Thoracic aorta (tissue), 2 donors: ENCODE measurements at places on chromosomes 11 and 22. TPM values are rescaled to one million over a fixed set of nuclear protein-coding genes. Genes with fewer than 3 reads are reported as not detected.

DNA sequence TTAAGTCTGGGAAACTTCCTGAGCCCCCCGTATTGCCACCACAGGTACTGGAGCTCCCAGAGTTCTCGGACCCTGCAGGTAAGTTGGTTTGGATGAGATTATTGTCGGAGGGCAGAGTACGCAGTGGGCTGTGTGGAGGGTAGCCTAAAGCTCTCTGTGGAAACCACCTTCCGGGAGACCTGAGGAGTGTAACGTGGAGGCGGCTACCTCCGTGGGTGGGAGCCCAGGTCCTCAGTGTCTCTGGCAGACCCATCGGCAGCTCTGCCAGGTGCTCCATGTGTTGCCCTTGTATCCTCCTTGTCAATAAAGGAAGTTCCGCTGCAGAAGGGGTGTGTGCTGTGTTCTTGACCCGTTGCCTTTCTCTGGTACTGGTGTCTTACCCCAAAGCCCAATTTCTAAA lies 61.4 kb downstream of the SYT13 start:
- DNase-seq, result no peak
- H3K4me1 ChIP-seq, result no peaks in the 10 kb centered on the region
- no peak overlapping the region for H3K4me3 ChIP-seq
- H3K36me3 ChIP-seq, result peaks cover 39% of the 10 kb centered on the region
- H3K27me3 ChIP-seq, result no peaks in the 10 kb centered on the region

DNA sequence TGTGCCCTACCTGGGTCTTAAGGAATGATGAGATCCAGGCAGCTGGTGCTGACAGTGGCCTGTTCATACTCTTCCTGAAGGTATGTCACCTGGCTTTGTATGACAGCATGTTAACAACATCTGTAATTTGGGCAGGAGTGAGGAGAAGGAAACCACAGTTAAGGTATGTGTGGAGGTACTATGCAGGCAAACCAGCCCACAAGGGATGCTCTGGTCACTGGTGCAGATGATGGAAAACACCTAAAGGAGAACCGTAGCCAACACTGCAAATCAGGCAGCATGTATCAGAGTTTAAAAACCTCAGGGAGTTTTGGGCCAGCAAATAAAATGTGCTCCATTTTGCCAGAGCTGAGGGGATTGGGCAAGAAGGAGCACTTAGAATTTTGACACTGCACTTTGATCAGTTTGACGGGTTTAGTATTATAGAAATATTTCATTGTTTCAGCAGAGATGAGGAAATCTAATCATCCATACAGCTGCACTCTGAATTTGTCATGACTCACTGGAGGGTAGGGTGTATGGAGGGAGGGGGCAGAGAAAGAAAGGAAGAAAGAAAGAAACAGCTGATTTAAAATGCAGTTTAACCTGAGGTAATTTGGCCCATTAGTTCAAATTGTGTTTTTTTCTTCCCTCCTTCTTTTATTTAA lies 260.9 kb downstream of the KIRREL3 start:
- H3K36me3 ChIP-seq, result no peaks in the 10 kb centered on the region
- H3K4me1 ChIP-seq, result no peaks in the 10 kb centered on the region
- no peak overlapping the region for H3K4me3 ChIP-seq
- H3K27me3 ChIP-seq, result no peaks in the 10 kb centered on the region
- H3K27ac ChIP-seq, result no peak overlapping the region

LSP1 gene
- 23.6 TPM for total RNA-seq

GRCh38 chr11:76310832-76311595 lies 69.9 kb downstream of the THAP12 start:
- no peaks in the 10 kb centered on the region for H3K27me3 ChIP-seq
- no peaks in the 10 kb centered on the region for H3K36me3 ChIP-seq
- H3K27ac ChIP-seq, result no peak overlapping the region
- no peaks in the 10 kb centered on the region for H3K4me1 ChIP-seq

FXYD6 gene
- total RNA-seq, result 17.5 TPM

C11orf52 gene
- total RNA-seq, result 4.7 TPM

DNA sequence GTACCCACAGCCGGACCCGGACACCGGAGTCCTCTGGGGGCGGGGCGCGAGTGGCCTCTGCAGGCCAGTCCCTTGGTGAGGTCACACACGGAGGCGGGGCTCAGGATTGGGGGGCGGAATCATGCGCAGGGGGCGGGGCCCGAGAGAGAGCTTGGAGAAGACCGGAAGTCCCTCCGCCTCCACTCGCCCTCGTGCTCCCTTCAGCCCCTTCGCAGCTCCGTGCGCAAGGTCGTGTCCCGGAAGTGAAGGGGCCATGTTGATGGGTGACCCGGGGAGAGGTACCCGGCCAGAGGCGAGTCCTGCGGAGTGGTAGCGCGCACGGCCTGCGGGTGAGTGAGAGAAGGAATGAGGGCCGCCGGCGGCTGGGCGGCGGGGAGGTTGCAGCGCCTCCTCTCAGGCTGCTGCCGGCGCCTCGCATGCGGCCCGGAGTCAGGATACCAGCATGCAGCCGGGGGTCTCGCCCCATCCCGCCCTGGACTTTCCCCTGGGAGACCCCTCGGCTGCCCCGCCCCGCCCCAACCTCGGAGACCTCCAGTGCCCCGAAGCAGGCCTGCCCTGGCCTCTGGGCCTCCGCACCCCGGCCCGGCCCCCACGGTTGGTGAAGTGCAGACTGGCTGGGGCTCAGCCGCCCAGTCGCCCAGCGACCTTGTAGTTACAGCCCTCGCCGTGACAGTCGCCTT lies at the start of gene MIEF1:
TSS of gene MIEF1 (plus strand) at position 182 of the 680 bp plus-strand sequence. CDS start 9,005 bp downstream, outside the sequence.
- H3K4me3 ChIP-seq, result peak within 1 kb of the TSS; percentile 75
- peaks cover 28% of the 10 kb centered on the region for H3K36me3 ChIP-seq
- H3K27me3 ChIP-seq, result no peaks in the 10 kb centered on the region

GRCh38 chr11:1503708-1504104 lies 17.1 kb upstream of the MOB2 start:
- H3K4me3 ChIP-seq, result no peak overlapping the region
- no peaks in the 10 kb centered on the region for H3K36me3 ChIP-seq
- H3K27me3 ChIP-seq, result no peaks in the 10 kb centered on the region
- no peak for DNase-seq
- peaks cover 76% of the 10 kb centered on the region for H3K4me1 ChIP-seq
- peak overlapping the region; percentile 38 for H3K27ac ChIP-seq

DNA sequence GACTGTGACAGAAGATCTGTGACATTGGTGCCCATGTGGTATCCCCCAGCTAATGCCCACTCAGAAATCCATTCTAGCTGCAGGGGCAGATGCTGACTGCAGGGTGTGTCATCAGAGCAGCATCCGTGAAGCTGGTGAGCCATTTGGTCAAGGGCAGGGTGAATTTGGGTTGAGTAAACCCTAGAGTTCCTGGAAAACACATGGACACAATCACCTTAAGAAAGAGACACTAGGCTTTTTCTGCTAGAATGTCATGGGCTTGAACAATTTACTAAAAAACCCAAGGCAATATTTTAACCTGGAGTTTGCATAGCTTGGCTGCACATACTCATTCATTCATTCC lies 100.0 kb downstream of the ADAMTS15 start:
- no peaks in the 10 kb centered on the region for H3K27me3 ChIP-seq
- no peak overlapping the region for H3K27ac ChIP-seq
- H3K4me3 ChIP-seq, result no peak overlapping the region
- no peak for DNase-seq

CYB5R2 gene
- 21.3 TPM for total RNA-seq

APLNR gene
- total RNA-seq, result 1.8 TPM

DNA sequence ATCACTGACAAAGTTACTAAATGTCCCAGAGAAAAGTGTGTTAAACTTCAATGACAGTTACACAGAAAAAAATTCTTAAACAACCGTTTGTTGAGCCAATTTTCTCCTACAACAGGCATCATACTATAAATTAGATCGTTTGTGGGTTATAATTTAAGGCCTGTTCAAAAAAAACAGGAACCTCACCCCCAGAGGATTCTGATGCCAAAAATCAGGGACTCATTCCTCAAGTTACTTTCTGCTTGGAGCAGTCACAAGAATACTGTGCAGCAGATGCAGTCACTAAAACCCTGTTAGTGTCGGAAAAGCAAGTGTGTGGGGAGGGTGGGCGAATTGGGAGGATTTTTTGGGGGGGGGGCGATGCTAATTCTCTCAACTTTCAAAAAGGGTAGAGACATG lies 657 bp downstream of the CWC15 start:
- H3K4me1 ChIP-seq, result peaks cover 9% of the 10 kb centered on the region
- DNase-seq, result no peak
- peaks cover 26% of the 10 kb centered on the region for H3K36me3 ChIP-seq
- H3K27ac ChIP-seq, result peak overlapping the region; percentile 37

- peaks cover 15% of the 10 kb centered on the region for H3K36me3 ChIP-seq
- no peak for DNase-seq
- no peaks in the 10 kb centered on the region for H3K4me1 ChIP-seq
These were observed 36.4 kb downstream of the PI4KA start for GRCh38 chr22:20822240-20822639.

DNA sequence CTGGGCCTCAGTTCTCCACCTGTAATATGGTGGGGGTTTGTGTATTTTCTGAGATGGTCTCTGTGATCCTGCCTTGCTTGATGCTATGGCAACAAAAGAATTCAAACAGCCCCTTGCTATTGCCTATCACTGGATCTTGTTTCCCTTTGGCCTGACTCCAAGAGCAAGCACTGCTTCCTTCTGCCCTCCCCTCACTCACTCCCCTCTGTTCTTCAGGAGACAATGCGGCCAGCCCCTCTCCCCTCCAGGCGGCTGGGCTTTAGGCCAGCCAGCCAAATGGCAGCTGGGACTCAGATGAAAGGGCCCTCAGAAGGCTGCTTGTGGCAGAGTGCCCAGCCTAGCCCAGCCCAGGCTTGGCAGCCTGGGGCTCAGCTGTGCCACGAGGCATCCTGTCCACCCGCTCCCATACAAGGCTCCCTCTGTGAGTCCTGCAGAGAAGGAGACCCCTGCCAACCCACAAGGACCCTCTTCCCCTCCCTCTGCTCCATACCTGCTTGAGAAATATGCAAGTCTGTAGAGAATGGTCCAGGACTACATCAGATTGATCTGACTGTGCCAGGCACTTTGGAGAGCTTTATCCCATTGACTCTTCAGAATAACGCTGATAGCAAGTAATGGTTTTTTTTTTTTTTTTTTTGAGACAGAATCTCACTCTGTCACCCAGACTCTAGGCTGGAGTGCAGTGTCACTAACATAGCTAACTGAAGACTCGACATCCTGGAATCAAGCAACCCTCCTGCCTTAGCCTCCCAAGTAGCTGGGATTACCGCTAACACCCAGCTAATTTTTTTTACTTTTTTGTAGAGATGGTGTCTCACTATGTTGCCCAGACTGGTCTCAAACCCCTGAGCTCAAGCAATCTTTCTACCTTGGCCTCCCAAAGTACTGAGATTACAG lies 7.6 kb upstream of the KCTD14 start:
- peaks cover 10% of the 10 kb centered on the region for H3K4me1 ChIP-seq
- H3K27me3 ChIP-seq, result no peaks in the 10 kb centered on the region
- H3K27ac ChIP-seq, result no peak overlapping the region
- H3K4me3 ChIP-seq, result no peak overlapping the region

E2F8 gene
- not detected for total RNA-seq

- H3K27me3 ChIP-seq, result no peaks in the 10 kb centered on the region
- H3K36me3 ChIP-seq, result no peaks in the 10 kb centered on the region
- no peak overlapping the region for H3K27ac ChIP-seq
- peaks cover 61% of the 10 kb centered on the region for H3K4me1 ChIP-seq
These were observed 16.9 kb downstream of the USP47 start for GRCh38 chr11:11858676-11859075.

MOGAT2 gene
- not detected for total RNA-seq

- H3K4me3 ChIP-seq, result no peak overlapping the region
- H3K27me3 ChIP-seq, result no peaks in the 10 kb centered on the region
- no peaks in the 10 kb centered on the region for H3K36me3 ChIP-seq
- H3K4me1 ChIP-seq, result peaks cover 4% of the 10 kb centered on the region
- H3K27ac ChIP-seq, result no peak overlapping the region
These were observed 4.4 kb downstream of the KCNJ11 start for GRCh38 chr11:17384002-17384511.

GRCh38 chr22:47215851-47216250 lies 453.4 kb downstream of the TBC1D22A start:
- no peak overlapping the region for H3K27ac ChIP-seq
- H3K4me1 ChIP-seq, result no peaks in the 10 kb centered on the region
- H3K27me3 ChIP-seq, result no peaks in the 10 kb centered on the region

KCNQ1OT1 gene
- 3.3 TPM for total RNA-seq

OR52H1 gene
- total RNA-seq, result 0.81 TPM

DNA sequence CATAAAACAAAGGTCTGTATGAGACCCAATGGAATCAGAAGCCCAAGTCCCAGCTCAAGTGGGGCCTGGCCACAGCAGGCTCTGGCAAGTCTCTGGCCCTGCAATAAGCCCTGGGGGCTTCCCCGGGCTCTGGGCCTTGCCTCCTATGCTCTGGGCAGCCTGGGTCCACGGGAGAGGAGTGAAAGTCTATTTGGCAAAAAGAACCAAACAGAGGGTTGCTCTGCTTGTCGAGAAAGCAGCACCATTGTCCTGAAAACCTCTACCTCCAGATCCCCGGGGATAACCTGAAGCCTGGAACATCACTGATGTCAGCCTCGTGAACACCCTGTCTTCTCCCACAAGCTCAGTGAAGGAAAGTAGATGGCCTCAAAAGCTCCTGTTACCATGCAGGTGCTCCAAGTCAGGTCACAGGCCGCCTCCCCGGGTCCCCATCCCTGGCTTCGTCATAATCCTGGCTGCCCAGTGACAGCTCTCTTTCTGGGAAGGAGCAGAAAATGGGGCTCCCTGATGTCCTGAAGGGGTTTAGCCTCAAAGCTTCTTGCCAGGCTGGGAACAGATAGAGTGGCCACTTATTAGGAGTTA lies 46.1 kb upstream of the ETS1 start:
- H3K4me1 ChIP-seq, result no peaks in the 10 kb centered on the region
- H3K27ac ChIP-seq, result no peak overlapping the region
- no peak overlapping the region for H3K4me3 ChIP-seq

GRCh38 chr11:118064956-118065355 lies 11.9 kb upstream of the TMPRSS4 start:
- no peaks in the 10 kb centered on the region for H3K36me3 ChIP-seq
- H3K27ac ChIP-seq, result no peak overlapping the region
- H3K27me3 ChIP-seq, result no peaks in the 10 kb centered on the region
- H3K4me3 ChIP-seq, result no peak overlapping the region
- H3K4me1 ChIP-seq, result no peaks in the 10 kb centered on the region
- no peak for DNase-seq

INSC gene
- not detected for total RNA-seq

- no peak overlapping the region for H3K4me3 ChIP-seq
- peak overlapping the region; percentile 66 for H3K27ac ChIP-seq
- DNase-seq, result peak; percentile 57
- peaks cover 37% of the 10 kb centered on the region for H3K4me1 ChIP-seq
- no peaks in the 10 kb centered on the region for H3K27me3 ChIP-seq
These were observed 26.5 kb downstream of the ABTB2 start for GRCh38 chr11:34331329-34331728.

- H3K27ac ChIP-seq, result peak overlapping the region; percentile 80
- H3K4me1 ChIP-seq, result peaks cover 17% of the 10 kb centered on the region
- no peak for DNase-seq
These were observed 862 bp downstream of the TPP1 start for GRCh38 chr11:6618117-6619003.

KRTAP5-9 gene
- not detected for total RNA-seq

- H3K27ac ChIP-seq, result peak overlapping the region; percentile 57
- H3K4me3 ChIP-seq, result no peak overlapping the region
- H3K4me1 ChIP-seq, result peaks cover 52% of the 10 kb centered on the region
- no peak for DNase-seq
These were observed 36.4 kb downstream of the PACSIN2 start for GRCh38 chr22:42978453-42979103.
